ENCODE measurements at places on chromosomes 1 and 21.

DNA sequence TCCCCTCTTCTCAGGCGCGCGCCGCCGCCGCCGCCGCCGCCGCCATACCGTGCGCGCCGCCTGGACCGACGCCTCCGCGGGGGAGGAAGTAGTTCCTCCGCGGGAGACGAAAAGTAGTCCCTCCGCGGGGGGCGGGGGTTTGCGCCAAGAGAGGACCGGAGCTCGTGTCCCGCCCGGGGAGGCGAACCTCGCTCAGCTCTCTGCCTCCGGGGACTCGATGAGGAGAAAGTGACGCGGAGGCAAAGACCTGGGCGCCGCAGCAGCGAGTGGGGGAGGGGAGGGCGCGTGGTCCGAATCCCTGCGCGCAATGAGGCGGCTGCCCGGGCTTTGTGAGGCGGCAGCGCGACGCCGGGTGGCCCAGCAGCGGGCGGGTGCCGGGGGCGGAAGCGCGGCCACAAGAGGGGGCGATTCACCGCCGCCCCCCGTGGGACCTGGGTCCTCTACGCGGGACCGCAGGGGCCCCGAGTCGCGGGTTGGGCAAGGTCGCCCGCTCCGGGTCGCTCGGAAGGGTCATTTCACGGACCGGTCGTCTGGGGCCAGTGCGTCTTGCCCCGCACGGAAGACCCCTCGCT lies at the start of gene BRWD1:
Gene BRWD1 (minus strand): TSS at position 62 of the 572 bp plus-strand sequence. CDS start 141 bp downstream, outside the sequence.
- DNase-seq, result peak; percentile 93

DNA sequence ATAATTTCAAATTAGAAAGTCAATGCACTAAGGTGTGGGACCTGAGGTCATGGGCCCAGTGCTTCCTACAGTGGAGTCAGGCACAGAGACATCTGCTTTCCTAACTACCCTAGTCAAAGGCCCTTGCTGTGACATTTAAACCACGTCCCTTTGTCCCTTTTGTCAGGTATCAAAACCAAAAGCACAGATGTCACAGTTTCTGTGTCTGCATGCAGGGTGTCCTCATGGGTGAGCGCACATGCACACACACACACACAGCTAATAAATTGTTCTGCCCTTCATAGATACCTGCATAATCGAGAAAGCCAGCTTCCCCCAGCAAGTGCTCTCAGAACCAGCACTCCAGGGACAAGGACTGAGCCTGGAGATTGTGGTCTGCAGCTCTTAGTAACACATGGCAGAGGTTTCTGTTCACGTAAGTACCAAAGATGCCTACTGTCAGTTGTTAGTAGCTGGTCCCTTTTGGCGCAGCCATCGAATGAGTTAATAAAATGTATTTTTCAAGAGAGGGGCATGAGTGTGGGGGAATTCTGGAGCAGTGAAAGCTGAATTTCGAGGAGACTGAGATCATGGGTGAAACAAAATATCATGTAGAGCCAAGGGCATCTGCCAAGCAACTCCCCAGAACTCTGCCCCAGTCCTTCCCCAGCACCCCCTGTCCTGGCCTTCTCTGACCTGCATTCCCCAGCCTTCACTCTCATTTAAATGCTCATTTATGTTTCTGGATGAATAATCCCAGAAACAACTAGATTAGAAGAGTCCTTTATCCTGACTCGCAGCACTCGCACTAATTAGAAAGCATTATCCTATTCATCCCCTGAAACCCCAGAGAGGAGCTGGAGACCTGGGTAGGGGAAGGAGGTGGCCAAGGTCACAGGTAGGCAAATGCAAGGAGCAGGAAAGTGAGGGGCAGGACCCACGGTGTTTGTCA lies 25.5 kb downstream of the TNR start:
- DNase-seq, result no peak

- DNase-seq, result no peak
Observed at GRCh38 chr1:209612646-209613399, 29.3 kb downstream of the CAMK1G start.

GRCh38 chr1:17089506-17089905 lies 29.7 kb downstream of the PADI2 start:
- DNase-seq, result no peak

- DNase-seq, result no peak
Observed at GRCh38 chr21:25670726-25671125, 31.7 kb downstream of the JAM2 start.

- DNase-seq, result no peak
Observed at GRCh38 chr21:14609274-14609673, 63.2 kb upstream of the SAMSN1 start.

GRCh38 chr1:223411309-223411708 lies 18.1 kb downstream of the CCDC185 start:
- DNase-seq, result no peak

DNA sequence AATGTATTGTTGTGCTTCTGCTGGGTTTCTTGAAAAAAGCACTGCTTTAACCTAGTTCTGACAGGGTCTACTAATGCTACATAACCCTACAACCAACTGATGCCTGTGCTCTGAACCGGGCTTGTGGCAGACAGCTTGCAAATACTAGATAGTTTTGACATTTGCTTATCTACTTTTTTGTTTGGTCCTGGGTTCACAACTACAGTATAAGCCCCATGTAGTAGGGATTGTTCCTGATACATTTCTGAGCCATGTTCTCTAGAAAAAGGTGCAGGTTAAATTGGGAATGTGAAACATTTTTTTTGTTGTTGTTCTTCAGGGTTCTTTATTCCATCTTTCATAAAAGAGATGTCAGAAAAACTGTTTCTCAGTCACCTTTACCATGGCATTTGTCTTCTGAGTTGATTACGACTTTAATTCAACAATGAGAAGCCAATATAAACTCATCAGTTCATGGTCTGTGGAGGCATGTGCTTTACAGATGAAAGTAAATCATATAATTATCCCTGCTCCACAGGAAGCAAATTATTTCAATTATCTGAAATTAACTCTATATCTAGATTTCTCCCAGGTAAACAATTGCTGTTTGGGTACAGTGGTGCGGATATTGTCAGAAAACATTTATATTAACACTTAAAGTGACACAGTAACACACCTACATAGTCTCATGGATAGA lies 22.0 kb downstream of the OLFM3 start:
- no peak for DNase-seq

DNA sequence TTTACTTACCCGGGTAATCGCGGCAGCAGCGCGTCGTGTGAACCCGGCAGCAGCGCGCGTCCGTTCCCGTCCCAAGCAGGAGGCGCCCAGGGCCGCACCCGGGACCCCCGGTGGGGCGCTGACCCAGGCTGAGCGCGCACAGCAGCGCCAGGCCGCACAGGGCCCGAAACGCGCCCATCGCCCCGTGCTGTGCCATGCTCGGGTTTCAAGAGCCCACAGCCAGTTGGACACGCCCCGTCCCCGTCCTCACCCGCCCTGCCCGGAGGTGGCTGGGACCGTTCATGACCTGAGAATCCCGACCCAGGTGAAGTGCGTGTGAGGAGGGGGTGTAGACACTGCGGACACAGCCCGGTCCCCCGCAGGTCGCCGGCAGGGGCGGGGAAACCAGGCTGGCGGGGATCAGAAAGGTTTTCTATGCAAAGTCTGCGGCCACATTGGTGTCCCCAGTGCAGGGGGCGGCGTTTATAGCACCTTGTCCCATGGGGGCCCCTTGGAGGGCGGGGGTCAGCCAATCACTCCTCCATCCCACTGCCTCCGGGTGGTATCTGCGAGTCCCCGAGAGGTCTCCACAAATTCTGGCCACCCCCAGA lies at the start of gene TNFRSF18:
Gene TNFRSF18 (minus strand): TSS at position 217 of the 590 bp plus-strand sequence. CDS start 21 bp downstream, at position 196.
- no peak for DNase-seq

DNA sequence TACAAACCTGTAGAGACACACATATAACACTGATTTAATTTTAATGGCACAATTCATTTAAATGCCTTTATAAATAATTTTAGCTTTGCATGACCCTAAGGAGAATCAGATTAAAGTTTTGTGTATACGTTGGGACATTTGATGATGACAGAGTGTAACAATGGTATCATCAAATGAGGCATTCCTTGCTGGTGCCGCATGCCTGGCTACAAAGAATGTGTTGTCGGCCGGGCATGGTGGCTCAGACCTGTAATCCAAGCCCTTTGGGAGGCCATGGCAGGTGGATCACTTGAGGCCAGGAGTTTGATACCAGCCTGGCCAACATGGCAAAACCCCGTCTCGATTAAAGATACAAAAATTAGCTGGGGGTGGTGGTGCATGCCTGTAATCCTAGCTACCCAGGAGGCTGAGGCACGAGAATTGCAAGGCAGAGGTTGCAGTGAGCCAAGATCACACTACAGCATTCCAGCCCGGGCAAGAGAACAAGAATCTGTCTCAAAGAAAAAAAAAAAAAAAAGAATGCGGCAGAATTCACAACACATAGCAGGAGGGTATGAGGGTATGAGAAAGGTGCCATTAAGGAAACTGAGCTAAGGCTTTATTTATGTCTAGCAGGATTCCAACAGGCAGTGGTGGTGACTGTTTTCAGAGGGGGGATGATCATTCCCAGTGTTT lies 58.9 kb downstream of the PTPN14 start:
- DNase-seq, result no peak

DNA sequence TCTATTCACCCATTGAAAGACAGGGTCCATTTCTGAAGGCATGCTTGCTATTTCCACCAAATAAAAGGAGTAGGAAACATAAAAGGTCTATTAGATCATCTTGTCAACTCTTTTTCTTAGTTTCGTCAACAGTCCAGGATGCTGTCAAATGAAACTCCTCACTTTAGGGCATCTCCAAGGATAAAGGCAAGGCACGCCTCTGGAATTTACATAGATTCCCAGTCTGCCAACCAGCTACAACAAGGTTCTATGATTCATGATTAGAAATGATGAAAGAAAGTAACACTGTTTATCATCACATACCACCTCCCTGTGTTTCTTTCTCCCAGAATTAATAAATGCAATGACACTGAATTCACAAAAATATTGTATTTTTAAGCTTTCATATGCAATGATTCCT lies 636.3 kb downstream of the LTN1 start:
- no peak for DNase-seq
